ENCODE measurements at places on chromosomes 13 and 19.

- peak; percentile 57 for DNase-seq
These were observed 5.3 kb downstream of the DENND1C start for GRCh38 chr19:6476155-6476895.

- no peak for DNase-seq
These were observed 1.7 kb downstream of the SCGB2B2 start for GRCh38 chr19:34675250-34675649.

DNA sequence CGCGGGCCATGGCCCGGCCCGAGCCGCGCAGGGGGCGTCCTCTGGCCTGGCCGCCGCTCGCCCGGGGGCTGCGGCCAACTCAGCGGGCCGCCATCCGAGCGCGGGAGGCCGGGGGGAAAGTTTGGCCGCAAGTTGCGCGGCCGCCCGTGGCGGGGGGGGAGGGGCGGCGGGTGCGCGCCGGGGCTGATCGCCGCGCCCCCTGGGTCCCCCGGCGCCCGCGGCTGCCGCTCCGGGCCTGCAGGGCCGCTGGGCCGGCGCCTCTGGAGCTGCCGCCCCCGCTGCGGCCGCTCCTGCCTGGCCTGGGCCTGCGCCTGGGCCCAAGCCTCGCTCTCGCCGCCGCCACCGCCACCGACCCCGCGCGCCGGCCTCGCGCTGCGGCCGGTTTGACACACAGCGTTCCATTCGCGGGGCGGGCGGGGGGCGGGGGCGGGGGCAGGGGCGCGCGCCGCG is at the start of gene NR2F6:
TSS of gene NR2F6 (minus strand) at position 385 of the 450 bp plus-strand sequence. CDS start 699 bp downstream, outside the sequence.
- DNase-seq = no peak

GRCh38 chr13:80055847-80056246 is 285.1 kb downstream of the SPRY2 start:
- DNase-seq = no peak

Data from CD8-positive, alpha-beta memory T cell (primary cell).